Calu3 (cell line): ENCODE measurements at places on chromosomes 5 and 9. TPM values are rescaled to one million over a fixed set of nuclear protein-coding genes. Genes with fewer than 3 reads are reported as not detected.
A peak's percentile ranks its signal among the peaks of the same experiment; 100 is the strongest.

DNA sequence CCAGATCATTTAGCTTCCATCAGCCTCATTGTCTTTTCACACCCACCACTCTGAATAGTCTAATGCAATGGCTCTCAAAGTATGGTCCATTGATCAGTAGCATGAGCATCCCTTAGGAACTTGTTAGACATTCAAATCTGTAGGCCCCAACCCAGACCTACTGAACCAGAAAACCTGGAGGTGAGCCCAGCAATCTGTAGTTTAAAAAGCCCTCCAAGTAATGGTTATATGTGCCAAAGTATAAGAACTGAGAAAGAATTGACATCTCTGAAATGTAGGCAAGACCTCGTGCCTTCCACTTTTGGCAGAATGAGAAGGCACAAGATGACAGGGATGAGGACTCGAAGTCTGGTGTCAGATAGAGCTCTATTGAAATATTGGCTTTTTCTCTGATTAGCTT, 267.6 kb downstream of the TRIM32 start:
- no peaks in the 10 kb centered on the region for H3K4me1 ChIP-seq
- no peaks in the 10 kb centered on the region for H3K27me3 ChIP-seq
- no peak overlapping the region for H3K4me3 ChIP-seq
- H3K27ac ChIP-seq = no peak overlapping the region
- no peak for DNase-seq

GRCh38 chr9:91301161-91301560, 60.6 kb downstream of the AUH start:
- H3K36me3 ChIP-seq = no peaks in the 10 kb centered on the region
- no peaks in the 10 kb centered on the region for H3K27me3 ChIP-seq
- no peak overlapping the region for H3K4me3 ChIP-seq

Gene TMED7
- total RNA-seq = 121 and 137 TPM in 2 replicates

Gene GBA2
- 62.4 and 62.7 TPM in 2 replicates for total RNA-seq

DNA sequence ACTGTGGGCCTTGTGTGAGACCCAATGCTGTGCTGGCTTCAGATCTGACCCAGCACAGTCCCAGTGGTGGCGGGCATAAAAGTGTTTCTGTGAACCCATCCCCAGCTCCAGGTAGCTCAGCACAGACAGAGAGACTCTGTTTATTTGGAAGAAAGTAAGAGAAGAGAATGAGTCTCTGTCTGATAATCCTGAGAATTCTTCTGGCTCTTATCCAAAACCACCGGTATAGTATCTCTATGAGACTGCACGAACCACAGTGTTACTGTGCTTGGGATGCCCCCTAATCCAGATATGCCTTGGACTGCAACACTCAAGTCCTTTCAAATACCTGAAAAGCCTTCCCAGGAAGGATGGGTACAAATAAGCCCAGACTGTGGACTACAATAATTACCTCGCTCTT, 1660.8 kb upstream of the ACO1 start:
- no peak for DNase-seq
- H3K4me3 ChIP-seq = no peak overlapping the region
- H3K36me3 ChIP-seq = no peaks in the 10 kb centered on the region
- no peaks in the 10 kb centered on the region for H3K4me1 ChIP-seq

Gene DNM1
- total RNA-seq = 30.8 and 40.0 TPM in 2 replicates

GRCh38 chr5:177086654-177087397, at the start of gene FGFR4:
TSS of gene FGFR4 (plus strand) at chr5:177086915. CDS start at chr5:177089603, 2,688 bp downstream.
- DNase-seq = peak; percentile 99
- H3K4me1 ChIP-seq = peaks cover 42% of the 10 kb centered on the region
- H3K27me3 ChIP-seq = no peaks in the 10 kb centered on the region
- H3K4me3 ChIP-seq = peak within 1 kb of the TSS; percentile 96
- H3K36me3 ChIP-seq = peaks cover 45% of the 10 kb centered on the region
- H3K27ac ChIP-seq = peak within 1 kb of the TSS; percentile 90

GRCh38 chr9:1354086-1354485, 303.9 kb downstream of the DMRT2 start:
- DNase-seq = no peak
- no peaks in the 10 kb centered on the region for H3K36me3 ChIP-seq
- H3K4me1 ChIP-seq = no peaks in the 10 kb centered on the region
- no peak overlapping the region for H3K4me3 ChIP-seq

Gene PCDHA7
- total RNA-seq = 0.95 and 1.2 TPM in 2 replicates

DNA sequence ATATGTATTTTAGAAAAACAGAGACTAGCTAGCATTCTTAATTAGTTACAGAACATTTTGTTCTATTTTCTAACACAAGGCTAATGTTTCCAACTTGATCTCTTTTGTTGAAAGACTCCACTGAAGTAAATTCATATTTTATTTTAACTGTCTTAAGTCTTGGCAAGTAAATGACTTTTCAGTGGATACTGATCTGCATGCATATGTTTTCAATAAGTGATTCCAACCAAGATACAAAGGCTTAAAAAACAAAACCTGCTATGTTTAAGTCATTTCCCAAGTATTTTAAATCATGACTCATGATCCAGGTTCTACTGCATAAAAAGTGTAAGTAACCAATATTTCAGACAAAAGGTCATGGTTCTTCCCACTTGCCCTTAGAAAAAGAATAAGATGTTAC, 5.7 kb downstream of the CDO1 start:
- H3K27ac ChIP-seq = no peak overlapping the region
- H3K4me3 ChIP-seq = no peak overlapping the region
- no peak for DNase-seq
- H3K27me3 ChIP-seq = peaks cover 24% of the 10 kb centered on the region
- peaks cover 9% of the 10 kb centered on the region for H3K4me1 ChIP-seq
- no peaks in the 10 kb centered on the region for H3K36me3 ChIP-seq

- H3K27ac ChIP-seq = no peak overlapping the region
- H3K4me3 ChIP-seq = no peak overlapping the region
- no peaks in the 10 kb centered on the region for H3K36me3 ChIP-seq
- no peaks in the 10 kb centered on the region for H3K27me3 ChIP-seq
- no peaks in the 10 kb centered on the region for H3K4me1 ChIP-seq
Observed at GRCh38 chr9:110114086-110114858, 93.7 kb downstream of the C9orf152 start.

DNA sequence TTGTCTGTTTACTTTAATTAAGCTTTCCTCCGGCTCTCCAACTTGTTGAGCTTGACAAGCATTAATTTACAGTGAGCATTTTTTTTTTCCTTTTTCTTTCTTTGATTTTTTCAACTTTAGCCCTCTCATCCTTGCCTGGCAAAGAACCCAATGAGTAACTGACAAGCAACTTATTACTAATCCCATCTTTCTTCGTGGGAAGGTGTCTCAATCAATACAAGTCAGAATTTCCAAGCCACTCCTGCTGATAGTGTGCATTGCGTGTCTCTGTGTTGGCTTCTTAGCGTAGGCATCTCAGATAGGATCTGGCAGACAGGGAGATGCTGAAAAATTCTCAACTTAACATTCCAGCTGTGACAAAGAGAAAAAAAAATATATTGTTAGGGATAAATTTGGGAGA, 527.7 kb upstream of the WWC1 start:
- peaks cover 46% of the 10 kb centered on the region for H3K27me3 ChIP-seq
- H3K4me3 ChIP-seq = no peak overlapping the region
- DNase-seq = no peak

DNA sequence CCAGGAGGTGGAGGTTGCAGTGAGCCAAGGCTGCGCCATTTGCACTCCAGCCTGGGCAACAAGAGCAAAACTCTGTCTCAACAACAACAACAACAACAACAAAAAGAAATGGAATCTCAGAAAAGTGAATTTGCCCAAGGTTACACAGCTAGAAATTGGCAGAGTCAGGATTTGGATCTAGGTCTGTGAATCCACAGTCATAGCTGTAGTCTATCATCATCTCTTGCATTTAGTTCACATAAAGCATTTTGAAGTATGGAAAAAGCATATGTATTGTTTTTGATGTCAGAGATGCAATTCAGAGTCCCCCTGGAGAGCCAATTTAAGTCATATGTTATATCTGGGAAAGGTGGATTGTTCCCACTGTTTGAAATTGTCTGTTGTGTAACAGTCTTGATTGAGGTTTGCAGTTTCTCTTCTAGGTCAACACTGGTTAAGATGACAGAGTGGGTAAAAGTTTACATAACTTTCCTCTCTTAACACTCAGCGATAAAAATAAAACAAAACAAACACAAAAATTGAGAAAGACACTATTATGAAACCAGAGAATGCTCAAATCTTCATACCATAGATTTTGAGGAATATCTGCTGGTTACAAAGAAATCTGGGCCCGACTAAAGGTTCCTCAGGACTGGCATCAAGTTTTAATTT, 21.5 kb upstream of the GPR21 start:
- no peaks in the 10 kb centered on the region for H3K27me3 ChIP-seq
- H3K36me3 ChIP-seq = peaks cover 14% of the 10 kb centered on the region
- H3K4me3 ChIP-seq = no peak overlapping the region

DNA sequence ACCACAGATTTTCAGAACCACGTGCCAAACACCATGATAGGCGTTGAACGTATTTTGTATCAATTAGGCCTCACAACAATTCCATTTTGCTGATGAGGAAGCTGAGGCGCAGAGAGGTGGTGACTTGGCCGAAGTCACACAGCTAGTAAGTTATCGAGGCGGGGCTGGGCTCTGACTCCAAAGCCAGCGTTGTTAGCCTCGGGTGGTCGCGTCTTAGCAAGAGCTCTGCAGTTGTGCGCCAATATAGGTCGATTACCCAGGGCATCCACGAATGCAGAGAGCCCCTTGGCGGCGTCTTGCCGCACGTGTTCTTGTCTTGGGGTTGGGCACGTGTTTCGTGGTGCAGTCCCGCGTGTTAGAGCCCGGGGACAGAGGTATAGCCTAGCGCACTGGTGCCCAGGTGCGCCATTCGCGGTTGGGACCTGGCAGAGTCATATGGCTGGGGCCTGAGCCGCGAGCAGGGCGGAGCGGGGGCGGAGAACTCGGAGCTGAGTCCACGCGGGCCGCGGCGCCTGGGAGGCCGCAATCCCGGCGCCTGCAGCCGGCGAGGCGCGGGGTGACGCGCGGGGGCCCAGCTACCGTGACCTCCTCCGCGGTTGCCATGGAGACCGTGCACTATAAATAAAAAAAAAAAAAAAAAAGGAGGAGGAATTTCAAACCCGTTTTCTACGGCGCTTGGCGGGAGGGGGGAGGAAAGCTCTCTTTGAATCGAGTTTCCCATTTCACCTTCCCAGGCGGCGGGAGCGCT, 62.3 kb downstream of the CXXC5 start:
- H3K4me1 ChIP-seq = peaks cover 16% of the 10 kb centered on the region
- H3K4me3 ChIP-seq = peak overlapping the region; percentile 71
- DNase-seq = peak; percentile 38
- H3K36me3 ChIP-seq = peaks cover 9% of the 10 kb centered on the region
- H3K27me3 ChIP-seq = peaks cover 28% of the 10 kb centered on the region

GRCh38 chr9:33229359-33230114, 10.4 kb upstream of the SPINK4 start:
- H3K27me3 ChIP-seq = no peaks in the 10 kb centered on the region
- peaks cover 16% of the 10 kb centered on the region for H3K36me3 ChIP-seq

Gene GFI1B
- not detected in 2 replicates for total RNA-seq

Gene GARNL3
- 2.8 and 3.3 TPM in 2 replicates for total RNA-seq

Gene NR2F1
- 25.1 and 29.1 TPM in 2 replicates for total RNA-seq

- no peak for DNase-seq
- no peak overlapping the region for H3K27ac ChIP-seq
- H3K4me3 ChIP-seq = no peak overlapping the region
- H3K27me3 ChIP-seq = peaks cover 42% of the 10 kb centered on the region
- H3K4me1 ChIP-seq = no peaks in the 10 kb centered on the region
- H3K36me3 ChIP-seq = peaks cover 4% of the 10 kb centered on the region
Observed at GRCh38 chr5:16406630-16407029, 59.0 kb downstream of the ZNF622 start.

Gene TAS2R1
- total RNA-seq = not detected in 2 replicates

GRCh38 chr5:76610196-76610595, 13.0 kb downstream of the F2RL2 start:
- no peak overlapping the region for H3K27ac ChIP-seq
- H3K4me3 ChIP-seq = no peak overlapping the region
- H3K36me3 ChIP-seq = no peaks in the 10 kb centered on the region
- no peaks in the 10 kb centered on the region for H3K27me3 ChIP-seq
- DNase-seq = no peak

DNA sequence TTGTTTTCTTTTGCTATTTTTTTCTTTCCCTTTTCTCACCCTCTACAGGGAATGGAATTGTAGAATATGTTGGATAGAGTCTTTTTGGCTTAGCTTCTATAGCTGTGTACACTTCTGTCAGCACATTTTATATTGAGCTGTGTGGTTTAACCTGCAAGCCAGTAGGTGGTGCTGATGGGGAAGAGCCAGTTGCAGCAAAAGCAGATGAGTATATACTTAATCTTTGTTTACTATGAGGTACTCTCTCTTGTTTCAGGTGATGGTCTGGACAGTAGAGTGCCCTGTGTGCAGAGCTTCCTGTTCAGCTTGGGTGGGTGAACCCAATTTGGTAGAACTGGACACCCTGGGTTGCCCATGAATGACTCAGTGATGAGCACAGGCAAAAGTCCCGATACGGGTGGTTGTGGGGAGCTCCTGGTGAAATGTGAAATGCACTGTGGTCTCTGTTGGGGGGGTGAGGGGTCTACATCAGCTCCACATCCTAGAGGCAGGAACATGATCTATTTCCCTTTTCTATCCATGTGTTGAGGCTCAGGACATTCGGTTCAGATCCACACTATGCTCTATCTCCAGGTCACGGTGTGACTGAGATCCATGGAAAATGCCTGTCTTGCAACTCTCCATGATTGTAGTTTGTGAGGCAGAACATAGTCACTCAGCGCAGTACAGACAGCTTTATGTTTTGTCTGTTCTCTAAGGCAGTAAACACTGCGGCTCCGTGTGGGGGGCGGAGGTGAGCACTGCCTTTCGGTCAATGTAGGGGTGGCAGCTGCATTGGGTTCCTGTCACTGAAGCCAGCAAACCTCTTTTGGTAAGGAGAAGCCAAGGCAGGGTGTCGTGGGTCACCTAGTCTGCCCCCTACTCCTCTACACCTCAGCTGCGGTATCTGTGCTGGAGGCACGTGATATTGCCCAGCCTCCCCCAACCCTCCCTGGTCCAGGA, 353.2 kb downstream of the PRR16 start:
- no peaks in the 10 kb centered on the region for H3K36me3 ChIP-seq
- no peaks in the 10 kb centered on the region for H3K4me1 ChIP-seq
- no peaks in the 10 kb centered on the region for H3K27me3 ChIP-seq
- DNase-seq = peak; percentile 36
- H3K4me3 ChIP-seq = no peak overlapping the region

Gene HINT1
- 198 and 232 TPM in 2 replicates for total RNA-seq

Gene SLC45A2
- total RNA-seq = 0.59 TPM in 1 of 2 replicates, not detected in the other

Gene KIAA1958
- 10.5 and 13.0 TPM in 2 replicates for total RNA-seq

GRCh38 chr5:139847091-139847490, 51.5 kb downstream of the PSD2 start:
- H3K4me3 ChIP-seq = no peak overlapping the region
- no peak overlapping the region for H3K27ac ChIP-seq
- peaks cover 10% of the 10 kb centered on the region for H3K4me1 ChIP-seq
- no peak for DNase-seq
- H3K27me3 ChIP-seq = peaks cover 86% of the 10 kb centered on the region
- H3K36me3 ChIP-seq = peaks cover 8% of the 10 kb centered on the region

GRCh38 chr5:170285181-170285580, 12.4 kb downstream of the LCP2 start:
- no peak overlapping the region for H3K27ac ChIP-seq
- no peak for DNase-seq
- no peaks in the 10 kb centered on the region for H3K4me1 ChIP-seq
- no peak overlapping the region for H3K4me3 ChIP-seq
- no peaks in the 10 kb centered on the region for H3K36me3 ChIP-seq
